ENCODE measurements at places on chromosomes 6 and 20. TPM values are rescaled to one million over a fixed set of nuclear protein-coding genes. Genes with fewer than 3 reads are reported as not detected.

GRCh38 chr6:36933102-36933501 is 21.4 kb upstream of the PI16 start:
- DNase-seq: no peak

DNA sequence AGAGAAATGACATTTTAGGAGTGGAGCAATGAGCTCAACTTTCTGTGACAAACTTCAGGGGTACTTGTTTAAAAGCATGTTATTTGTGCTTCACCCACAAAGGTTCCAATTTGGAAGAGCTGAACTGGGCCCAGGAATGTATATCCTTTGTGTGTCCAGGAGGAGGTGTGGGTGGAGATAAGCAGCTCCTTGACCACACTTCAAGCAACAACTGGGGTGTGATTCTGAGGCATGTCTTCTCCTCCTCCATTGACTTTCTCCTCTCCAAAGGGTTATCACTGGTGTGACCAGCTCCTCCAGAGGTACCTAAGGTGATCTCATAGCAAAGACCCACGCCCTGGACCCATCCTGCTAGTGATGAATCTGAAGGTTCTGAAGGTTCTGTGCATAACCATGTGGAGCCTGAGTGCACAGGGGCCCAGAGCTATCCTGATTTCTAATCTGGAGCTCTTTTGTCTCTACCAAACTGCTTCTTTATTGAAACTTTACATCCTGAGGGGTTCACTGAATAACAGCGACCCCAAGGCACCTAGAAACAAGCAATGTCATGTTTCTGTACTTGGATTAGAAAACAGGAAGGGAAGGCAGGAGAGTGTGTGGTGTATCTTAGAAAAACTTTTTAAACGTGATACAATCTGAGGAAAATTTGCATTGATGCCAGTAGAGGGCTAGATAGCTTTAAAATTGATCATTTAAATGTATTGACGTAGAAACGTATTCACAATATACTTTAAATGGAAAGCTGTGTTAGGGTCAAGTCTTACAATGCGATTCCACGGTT is 60.9 kb upstream of the CD93 start:
- no peak for DNase-seq

DNA sequence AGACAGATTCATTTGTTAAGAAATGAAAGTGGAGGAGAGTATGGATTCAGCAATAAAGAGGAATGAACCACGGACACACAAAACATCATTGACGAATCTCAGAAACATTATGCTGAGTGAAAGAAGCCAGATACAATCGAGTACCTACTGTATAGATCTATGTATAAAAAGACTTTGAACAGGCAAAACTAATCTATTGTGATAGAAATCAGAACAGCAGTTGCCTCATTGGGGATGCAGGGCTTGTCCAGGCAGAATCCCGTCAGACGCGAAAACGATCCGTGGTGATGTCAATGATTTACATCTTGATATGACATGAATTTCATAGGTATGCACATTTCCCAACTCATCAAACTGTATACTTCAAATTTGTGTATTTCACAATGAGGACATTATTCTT is 265.2 kb downstream of the CBLN4 start:
- DNase-seq: no peak

DNA sequence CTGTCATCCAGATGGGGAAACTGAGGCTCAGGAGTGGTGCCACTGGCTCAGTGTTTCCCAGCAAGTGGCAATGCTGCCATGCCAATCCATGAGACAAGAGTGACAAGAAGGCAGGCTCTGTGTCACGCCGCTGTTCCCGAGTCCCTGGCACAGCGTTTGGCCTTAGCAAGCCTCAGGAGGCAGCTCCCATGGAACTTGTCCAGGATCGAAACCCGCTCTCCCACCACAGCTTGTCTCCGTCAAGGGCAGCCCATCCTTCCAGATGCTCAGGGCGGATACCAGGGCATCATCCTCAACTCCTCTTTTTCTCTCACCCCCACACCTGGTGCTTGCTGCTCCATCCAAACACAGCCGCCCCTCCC is 110.6 kb upstream of the PTPN1 start:
- no peak for DNase-seq

DNA sequence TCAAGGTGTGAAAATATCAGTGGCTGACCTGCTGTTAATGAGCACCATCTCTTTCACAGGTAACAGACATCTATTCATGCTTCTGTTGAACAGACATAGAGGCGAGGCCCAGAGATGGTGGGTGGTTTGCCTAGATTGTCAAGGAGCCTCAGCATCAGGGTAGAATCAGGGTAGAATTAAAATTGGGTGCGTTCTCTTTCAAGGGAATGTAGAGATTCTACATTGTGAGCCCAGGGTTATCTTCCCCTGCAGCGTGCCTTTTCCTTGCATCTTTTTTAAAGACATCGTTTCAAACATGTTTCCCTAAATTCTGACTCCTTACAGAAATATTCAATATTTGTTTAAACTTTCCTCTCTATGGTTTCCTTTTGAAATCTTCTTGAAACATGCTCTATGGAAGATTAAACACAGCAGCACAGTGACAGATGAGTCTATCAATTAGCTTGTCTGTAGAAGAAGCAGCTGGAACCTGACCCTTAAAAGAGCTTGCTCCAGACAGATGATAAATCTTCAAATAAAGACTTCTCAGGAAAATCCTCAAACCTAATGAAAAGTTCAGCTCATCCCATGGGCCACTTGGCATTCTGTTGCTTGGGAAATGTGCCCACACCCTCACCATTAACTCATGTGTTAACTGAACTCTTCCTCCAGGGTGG is 119.8 kb downstream of the IPCEF1 start:
- DNase-seq: no peak

- DNase-seq: no peak
These were observed 45.6 kb downstream of the EDN1 start for GRCh38 chr6:12335717-12336116.

The VSX1 gene
- not detected for total RNA-seq

GRCh38 chr20:42204109-42204660 is 586.0 kb upstream of the CHD6 start:
- DNase-seq: no peak

GRCh38 chr20:33130568-33131061 is 37.3 kb upstream of the BPIFA2 start:
- DNase-seq: no peak

Data from sciatic nerve (tissue), 2 donors.